ENCODE measurements at places on chromosomes 13 and 19. TPM values are rescaled to one million over a fixed set of nuclear protein-coding genes. Genes with fewer than 3 reads are reported as not detected.

DNA sequence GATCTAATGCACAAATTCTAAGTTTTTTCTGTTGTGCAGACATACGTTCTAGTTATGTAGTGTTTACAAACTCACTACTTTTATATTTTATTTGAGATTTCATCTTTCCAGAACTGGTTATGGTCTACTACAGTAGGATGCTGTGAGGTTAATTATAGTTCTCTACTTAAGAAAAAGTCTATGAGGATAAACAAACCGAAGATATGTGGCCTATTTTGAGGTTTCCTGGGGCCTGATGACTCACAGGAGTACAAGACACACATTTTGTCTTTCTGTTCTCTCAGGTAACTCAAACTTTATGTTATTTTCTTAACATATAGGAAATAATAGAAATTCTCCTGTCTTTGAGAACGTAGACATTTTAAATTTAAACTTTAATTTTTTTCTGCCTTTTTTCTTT is 45.1 kb downstream of the PCDH20 start:
- no peak for DNase-seq

GRCh38 chr19:43847884-43848283 is 20.8 kb downstream of the ZNF283 start:
- no peak for DNase-seq

DNA sequence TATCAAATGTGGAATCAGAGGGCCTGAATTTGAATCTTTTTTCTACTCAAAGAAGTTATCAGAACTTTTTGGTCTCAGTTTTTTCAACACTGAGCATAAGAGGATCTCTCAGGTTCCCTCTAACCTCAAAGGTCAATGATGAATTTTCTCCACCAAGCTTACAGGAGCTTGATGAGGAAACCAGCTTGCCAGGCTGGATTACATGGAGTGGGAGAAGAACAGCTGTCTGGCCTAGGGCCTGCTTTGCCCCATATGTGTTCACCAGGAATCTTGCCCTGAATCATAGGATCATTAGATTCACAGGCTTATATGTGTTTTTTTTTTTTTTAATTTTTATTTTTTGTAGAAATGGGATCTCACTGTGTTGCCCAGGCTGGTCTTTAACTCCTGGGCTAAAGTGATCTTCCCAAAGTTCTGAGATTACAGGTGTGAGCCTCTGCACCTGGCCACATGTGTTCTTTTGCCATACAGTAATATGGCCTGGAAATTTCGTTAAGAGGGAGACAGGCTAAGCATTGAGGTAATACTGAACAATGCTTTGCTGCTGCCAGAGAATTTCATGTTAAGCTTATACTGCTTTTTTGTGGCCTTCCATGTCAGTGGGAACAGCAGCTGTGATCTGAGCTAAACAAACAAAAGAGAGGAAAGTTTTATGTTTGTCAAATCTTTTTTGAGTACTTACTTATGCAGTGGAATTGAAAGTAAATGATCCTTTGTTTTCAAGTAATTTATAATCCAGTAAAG is 110.6 kb downstream of the DNAJC3 start:
- no peak for DNase-seq

The LGALS4 gene
- total RNA-seq, result 1.7 TPM

DNA sequence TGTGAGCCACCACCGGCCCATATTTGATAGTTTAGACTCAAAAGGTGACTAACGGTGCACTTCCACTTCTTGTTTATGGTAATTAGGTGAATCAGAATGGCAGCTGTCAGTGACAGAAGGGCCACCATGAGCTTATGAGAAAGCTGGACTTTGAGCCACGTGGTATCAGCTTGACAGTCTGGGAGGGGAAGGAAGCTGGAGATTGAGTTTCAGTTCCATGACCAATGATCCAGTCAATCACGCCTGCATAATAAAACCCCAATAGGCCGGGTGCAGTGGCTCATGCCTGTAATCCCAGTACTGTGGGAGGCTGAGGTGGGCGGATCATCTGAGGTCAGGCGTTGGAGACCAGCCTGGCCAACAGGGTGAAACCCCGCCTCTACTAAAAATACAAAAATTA is 8.2 kb downstream of the EID2B start:
- DNase-seq, result no peak

The FBXO17 gene
- 10.4 TPM for total RNA-seq

The SULT2B1 gene
- total RNA-seq, result 10.5 TPM

DNA sequence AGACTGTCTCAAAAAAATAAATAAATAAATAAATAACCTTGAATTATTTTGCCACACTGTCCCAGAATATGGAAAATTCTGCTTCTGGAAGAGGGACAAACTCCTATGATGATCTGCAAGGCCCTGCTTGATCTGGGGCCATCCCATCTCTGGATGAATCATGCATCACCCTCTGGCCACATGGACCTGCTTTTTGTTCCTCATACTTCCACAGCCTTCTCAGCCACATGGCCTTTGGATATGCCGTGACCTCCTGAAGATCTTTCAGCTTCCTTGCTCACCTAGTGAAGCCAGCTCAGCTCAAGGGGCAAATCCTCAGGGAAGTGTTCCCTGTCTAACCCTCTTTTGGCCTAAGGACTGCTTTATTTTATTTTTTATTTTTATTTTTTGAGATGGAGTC is 10.3 kb downstream of the IER2 start:
- no peak for DNase-seq

- peak; percentile 37 for DNase-seq
These were observed 25.0 kb downstream of the LHFPL6 start for GRCh38 chr13:39577838-39578491.

DNA sequence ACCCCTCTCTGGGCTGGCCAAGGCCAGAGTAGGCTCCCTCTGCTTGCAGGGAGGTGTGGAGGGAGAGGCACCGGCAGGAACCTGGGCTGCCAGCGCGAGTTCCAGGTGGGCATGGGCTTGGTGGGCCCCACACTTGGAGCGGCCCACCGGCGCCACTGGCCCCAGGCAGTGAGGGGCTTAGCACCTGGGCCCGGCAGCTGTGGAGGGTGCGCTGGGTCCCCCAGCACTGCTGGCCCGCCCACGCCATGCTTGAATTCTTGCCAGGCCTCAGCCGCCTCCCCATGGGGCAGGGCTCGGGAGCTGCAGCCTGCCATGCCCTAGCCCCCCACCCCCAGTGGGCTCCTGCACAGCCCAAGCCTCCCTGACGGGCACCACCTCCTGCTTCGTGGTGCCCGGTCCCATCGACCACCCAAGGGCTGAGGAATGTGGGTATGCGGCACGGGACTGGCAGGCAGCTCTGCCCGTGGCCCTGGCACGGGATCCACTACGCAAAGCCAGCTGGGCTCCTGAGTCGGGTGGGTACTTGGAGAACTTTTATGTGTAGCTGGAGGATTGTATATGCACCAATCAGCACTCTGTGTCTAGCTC is 1648.0 kb downstream of the OLFM4 start:
- DNase-seq, result no peak

GRCh38 chr19:34337739-34338138 is 27.3 kb upstream of the GPI start:
- no peak for DNase-seq

GRCh38 chr19:21604351-21604926 is 99.0 kb downstream of the ZNF429 start:
- peak; percentile 90 for DNase-seq

DNA sequence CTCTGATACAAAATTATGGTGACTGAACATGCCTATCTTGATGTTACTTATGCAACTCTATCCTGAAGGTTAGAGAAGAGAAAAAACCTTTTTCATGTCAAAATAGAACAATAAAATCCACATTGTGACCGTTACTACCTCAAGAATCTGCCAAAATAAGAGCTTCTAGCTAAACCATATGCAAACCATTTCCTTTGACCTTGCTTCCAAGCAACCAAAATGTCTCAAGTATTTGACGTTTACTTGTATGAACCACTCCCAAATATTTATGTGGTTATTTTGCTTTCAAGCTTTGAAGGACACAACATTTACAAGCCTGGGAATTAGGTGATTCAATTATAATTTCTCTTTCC is 13.9 kb downstream of the FOXO1 start:
- no peak for DNase-seq

- no peak for DNase-seq
These were observed 22.3 kb downstream of the SHC2 start for GRCh38 chr19:438416-438958.

The IGFL3 gene
- not detected for total RNA-seq

DNA sequence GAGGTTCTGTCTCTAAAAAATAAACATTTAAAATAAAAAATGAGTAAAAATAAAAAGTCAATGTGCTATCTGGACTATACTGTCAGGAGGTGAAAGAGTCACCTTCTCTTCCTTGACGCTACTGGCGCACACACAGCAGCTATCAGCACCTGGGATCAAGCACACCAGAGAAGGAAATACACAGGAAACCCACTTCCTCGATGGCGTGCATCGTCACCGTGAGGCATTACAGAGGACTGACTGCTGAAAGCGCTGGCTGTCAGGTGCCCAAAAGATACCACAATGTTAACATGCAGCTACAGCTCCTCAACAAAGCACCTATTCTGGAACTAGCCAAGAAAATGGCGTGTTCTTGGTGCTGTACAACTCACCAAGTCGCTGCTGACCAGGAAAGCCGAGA is 6.1 kb downstream of the SLC35E1 start:
- no peak for DNase-seq

DNA sequence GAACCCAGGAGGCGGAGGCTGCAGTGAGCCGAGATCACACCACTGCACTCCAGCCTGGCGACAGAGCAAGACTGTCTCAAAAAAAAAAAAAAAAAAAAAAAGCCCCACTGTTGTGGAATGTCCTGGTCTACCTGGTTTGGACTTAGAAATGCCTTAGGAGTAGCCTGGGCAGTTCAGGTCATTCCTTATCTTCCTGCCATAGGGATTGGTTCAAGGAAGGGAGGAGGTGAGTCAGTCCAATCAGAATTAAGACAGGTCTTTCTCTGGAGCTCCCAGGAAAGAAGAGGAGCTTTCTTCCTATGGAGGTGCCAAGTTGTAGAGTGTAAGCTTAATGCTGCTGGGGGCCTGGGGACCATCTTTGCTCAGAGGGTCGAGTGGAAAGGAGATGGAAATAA is 44.8 kb downstream of the SIPA1L3 start:
- no peak for DNase-seq

Data from lung (tissue), 17 donors.